ENCODE measurements at places on chromosomes 11 and 22. TPM values are rescaled to one million over a fixed set of nuclear protein-coding genes. Genes with fewer than 3 reads are reported as not detected.

The APOA1 gene
- polyA plus RNA-seq, result 117 TPM

The CCDC116 gene
- 0.94 TPM for polyA plus RNA-seq

The TMEM151A gene
- 2.0 TPM for polyA plus RNA-seq

The GSTP1 gene
- polyA plus RNA-seq, result 788 TPM

The YPEL1 gene
- 39.8 TPM for polyA plus RNA-seq

The ADAMTS15 gene
- 2.4 TPM for polyA plus RNA-seq

The DUSP8 gene
- polyA plus RNA-seq, result 0.59 TPM

The SPON1 gene
- 14.9 TPM for polyA plus RNA-seq
